Activated effector memory CD4-positive, alpha-beta T cell treated with anti-CD3 and anti-CD28 coated beads, Interleukin-2, amount 50 U/mL, for 16 hours (primary cell): ENCODE measurements at places on chromosomes 7 and 10.

GRCh38 chr7:136677471-136678365, 190.7 kb upstream of the CHRM2 start:
- no peak for DNase-seq

- DNase-seq: peak; percentile 71
Measured at GRCh38 chr7:73703757-73704639, 15.5 kb downstream of the STX1A start.

- DNase-seq: no peak
Measured at GRCh38 chr7:71131256-71132126, 453 bp upstream of the GALNT17 start.

DNA sequence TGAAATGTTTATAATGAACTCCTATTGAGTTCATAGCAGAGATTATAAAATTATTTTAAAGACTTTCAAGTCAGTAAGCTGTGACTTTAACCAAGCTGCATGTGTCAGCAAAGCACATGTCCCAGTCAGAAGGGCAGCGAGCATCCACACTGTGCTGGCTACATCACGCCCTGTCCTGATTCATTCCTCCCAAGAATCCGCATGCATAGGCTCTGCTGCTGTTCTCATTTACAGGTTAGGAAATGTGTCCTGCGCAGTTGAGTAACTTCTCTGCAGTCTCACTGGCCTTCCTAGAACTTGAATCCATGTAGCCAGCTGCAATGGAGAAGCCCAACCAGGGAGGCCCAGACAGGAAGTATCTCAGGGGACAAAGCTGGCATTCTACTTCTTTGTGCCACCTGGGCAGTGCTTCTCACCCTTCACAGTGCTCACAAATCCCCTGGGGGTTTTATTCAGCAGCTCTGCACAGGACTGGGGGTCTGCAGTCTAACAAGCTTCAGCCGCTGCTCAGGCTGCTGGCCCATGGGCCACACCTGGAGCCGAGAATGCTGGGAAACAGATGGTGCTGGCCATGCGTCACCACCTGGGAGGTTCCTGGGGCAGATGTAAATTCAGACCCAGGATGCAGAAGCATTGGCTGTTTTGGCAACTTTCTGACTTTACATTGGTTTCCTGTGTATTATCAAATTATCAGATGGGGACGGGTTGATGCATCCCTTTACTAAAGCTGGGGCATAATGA, 192.8 kb upstream of the GDF10 start:
- DNase-seq: no peak

GRCh38 chr7:126228356-126229061, 1024.2 kb downstream of the GRM8 start:
- DNase-seq: no peak

GRCh38 chr10:6657196-6657595, 77.1 kb upstream of the PRKCQ start:
- no peak for DNase-seq

GRCh38 chr7:100063376-100063775, 13.8 kb downstream of the ZSCAN21 start:
- no peak for DNase-seq

DNA sequence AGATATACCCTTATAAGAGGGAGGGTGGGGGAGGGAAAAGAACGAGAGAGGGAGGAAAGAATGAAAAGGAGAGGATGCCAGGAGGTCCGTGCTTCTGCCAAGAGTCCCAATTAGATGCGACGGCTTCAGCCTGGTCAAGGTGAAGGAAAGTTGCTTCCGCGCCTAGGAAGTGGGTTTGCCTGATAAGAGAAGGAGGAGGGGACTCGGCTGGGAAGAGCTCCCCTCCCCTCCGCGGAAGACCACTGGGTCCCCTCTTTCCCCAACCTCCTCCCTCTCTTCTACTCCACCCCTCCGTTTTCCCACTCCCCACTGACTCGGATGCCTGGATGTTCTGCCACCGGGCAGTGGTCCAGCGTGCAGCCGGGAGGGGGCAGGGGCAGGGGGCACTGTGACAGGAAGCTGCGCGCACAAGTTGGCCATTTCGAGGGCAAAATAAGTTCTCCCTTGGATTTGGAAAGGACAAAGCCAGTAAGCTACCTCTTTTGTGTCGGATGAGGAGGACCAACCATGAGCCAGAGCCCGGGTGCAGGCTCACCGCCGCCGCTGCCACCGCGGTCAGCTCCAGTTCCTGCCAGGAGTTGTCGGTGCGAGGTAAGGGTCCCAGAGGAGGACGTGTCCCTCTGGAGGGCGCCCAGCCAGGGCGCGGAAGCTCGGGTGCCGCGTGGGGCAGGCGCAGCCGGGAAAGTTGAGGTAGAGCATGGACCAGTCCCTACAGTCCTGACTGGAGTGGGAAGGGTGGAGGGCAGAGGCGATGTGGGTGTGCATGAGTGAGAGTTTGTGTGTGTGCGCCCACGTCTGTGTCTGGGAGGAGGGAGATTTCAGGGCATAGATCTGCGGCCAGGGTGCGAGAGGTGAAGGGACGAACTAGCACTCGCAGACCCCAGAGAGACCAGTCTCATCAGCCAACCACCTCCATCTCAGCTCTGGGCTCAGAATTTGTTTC, 844 bp downstream of the GRM3 start:
- DNase-seq: no peak

GRCh38 chr10:5656737-5657579, 9.4 kb downstream of the ASB13 start:
- DNase-seq: no peak

- peak; percentile 45 for DNase-seq
Measured at GRCh38 chr10:86960863-86961434, 2.5 kb downstream of the SNCG start.

DNA sequence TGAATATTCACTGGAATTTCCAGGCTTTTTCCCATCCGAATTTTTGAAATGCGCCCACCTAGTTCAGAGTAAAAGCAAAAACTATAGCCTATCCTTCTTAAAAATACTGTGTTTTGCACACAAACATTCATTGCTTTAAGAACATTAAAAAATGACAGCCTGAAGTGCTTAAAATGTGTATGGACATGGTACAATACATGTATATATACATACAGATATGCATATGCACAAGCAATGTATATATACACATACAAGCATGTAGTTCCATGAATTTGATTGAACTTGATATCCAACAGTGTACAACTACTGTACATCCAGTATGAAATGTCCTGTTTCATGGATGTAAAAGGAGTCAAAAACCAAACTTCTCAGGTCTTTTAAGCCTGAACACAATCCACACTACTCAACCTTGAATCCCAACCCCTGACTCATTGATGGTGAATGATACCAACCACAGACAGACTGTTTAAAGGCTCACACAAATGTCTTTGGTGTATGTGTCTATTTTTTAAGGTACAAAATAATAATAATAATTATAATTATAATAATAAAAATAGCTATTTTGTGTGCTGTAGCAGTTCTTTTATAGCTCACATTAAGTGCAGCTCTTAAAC, 14.8 kb downstream of the INHBA start:
- no peak for DNase-seq

- DNase-seq: no peak
Measured at GRCh38 chr7:88291398-88292173, 15.1 kb downstream of the STEAP4 start.

- DNase-seq: no peak
Measured at GRCh38 chr10:34369120-34369519, 446.0 kb downstream of the PARD3 start.

- no peak for DNase-seq
Measured at GRCh38 chr10:131089150-131089549, 222.4 kb downstream of the TCERG1L start.

DNA sequence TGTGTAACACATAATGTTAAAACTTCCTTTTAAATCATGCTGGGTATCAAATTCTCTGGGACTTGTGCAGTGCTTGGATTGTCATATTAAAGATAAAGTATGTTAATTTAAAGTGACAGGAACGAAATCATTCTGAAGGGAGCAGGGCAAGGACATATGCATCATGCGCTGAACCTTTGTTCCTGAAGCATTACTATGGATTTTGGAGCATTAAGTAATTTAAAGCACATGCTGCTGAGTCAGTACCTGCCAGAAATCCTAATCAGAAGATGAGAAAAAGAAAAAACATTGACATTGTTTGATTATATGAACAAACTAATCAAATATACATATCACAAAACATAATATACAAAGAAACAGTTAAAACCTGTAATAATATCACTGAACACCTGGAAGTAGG, 101.4 kb downstream of the MICU1 start:
- no peak for DNase-seq

- no peak for DNase-seq
Measured at GRCh38 chr10:127319271-127319670, 122.9 kb upstream of the INSYN2A start.

GRCh38 chr7:22980422-22980821, 33.5 kb downstream of the HYCC1 start:
- DNase-seq: no peak

- no peak for DNase-seq
Measured at GRCh38 chr10:91924212-91925021, 847 bp downstream of the BTAF1 start.

DNA sequence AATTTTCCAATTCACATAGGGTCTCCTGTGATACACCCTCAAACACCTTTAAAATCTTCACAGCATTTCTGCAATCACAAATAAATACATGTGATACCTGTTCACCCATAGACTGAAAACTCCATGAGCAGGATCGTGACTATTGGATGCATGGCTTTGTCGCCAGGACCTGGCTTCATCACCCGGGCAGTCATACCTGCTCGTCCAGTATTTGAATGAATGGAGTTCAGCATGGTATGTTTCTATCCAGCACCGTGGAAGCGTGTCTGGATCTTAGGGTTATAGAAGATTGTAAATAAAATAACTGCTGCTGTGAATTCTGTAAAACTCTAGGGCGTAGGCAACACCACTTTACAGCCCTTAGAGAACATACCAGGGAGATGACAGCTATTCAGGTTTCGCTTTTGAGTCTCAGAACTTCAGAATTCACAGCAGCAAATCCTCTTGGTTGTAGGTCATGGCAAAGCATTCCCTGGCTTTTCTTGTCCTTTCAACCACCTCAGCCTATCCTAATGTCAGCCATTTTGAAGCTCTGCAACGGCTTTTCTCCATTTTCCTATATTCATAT, 47.4 kb upstream of the USP6NL start:
- DNase-seq: no peak

DNA sequence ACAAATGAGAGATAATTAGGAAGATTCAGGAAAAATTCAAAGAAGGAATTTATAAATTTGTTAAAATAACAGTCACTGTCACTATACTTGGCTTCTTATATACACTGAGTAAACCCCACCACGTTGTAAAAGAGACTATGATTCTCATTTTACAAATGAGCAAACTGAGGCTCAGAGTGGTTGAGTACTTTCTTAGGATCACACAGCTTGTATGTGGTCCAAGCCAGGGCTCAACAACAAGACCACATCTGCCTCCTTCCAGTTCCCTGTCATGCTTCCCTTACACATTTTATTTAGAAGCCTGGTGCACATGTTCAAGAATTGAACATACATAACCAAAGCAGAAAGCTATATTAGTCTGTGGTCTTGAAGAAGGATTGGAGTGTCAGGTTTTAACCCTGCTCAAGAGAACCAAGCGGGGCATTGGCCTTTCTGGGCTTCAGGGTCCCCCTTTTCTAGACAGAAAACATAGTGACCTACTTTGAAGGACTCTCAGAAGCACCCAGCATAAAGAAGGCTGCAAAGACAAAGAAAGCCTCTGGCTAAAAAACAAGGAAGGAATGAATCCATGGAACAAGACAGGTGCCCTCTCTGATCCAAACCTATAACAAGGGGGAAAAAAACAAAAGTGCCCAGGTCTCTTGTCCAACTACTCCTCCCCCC, 846 bp downstream of the MRLN start:
- DNase-seq: no peak

DNA sequence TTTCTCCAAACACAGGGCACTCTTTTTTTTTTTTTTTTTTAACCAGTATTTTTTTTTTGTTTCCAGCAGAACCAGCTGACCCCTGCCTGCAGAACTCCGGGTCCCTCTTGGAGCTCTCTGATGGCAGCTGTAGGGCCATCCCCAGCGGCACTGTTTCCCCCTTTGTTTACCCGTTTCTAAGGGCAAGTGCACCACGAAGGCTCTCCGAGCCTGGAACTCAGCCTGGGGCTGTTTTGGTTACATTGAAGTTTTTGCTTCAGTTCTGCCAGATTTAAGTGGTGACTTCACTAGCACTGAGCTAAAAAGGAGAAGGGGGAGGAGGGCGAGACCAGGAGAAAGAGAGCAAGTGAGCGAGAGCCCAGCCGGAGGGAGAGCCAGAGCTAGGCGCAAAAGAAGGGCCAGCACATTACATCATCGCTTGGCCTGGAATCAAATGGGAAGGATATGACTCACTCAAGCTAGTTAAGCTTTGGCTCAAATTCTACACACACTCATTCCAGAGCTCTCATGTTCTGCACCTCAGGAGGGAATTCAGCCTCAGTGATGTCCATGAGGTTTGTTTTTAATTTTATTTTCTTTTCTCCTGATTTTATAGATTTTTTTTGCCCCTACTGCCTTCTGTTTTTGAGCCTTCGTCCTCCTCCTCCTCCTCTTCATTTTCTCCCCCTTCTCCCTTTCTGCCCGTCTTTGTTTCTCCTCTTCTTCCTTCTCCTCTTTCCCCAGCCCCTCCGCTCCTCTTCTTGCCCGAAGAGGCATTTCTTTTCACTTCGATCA, 272.3 kb downstream of the TRIL start:
- DNase-seq: no peak

GRCh38 chr7:150903606-150904005, 51.3 kb downstream of the AOC1 start:
- DNase-seq: no peak

DNA sequence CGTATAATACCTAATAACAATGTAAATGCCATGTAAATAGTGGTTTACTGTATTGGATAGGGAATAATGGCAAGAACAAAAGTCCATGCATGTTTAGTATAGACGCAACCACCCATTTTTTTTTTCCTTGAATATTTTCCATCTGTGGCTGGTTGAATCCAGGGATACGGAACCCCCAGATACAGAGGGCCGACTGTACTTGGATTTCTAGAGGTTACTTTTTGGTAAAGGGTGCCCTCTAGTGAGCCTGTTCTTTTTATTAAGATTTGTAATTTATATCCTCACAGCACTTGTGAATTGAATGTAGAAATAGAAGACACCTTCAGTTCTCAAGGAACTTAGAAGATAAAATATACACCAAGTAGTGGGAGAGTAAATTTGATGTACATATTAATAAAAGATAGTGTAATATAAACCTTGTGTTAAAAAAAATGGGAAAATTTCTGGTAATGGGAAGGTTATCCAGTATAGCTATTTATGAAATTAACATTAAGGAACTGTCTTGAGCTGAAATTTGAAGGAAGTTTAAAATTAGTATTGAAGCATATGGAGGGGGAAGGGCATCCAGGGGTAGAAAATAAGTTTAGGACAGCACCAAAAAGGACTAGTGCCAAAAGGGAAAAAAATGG, 32.0 kb downstream of the EXOC6 start:
- DNase-seq: no peak

- no peak for DNase-seq
Measured at GRCh38 chr10:1515780-1516491, 221.4 kb downstream of the ADARB2 start.
